ENCODE measurements at places on chromosomes 5 and 9. TPM values are rescaled to one million over a fixed set of nuclear protein-coding genes. Genes with fewer than 3 reads are reported as not detected.

PFN3 gene
- not detected for total RNA-seq

PHYHD1 gene
- 5.4 TPM for total RNA-seq

GRCh38 chr5:75847561-75848021, 130.4 kb upstream of the POC5 start:
- peak overlapping the region; percentile 5 for H3K27ac ChIP-seq
- no peaks in the 10 kb centered on the region for H3K27me3 ChIP-seq
- no peaks in the 10 kb centered on the region for H3K36me3 ChIP-seq

FAT2 gene
- not detected for total RNA-seq

DNA sequence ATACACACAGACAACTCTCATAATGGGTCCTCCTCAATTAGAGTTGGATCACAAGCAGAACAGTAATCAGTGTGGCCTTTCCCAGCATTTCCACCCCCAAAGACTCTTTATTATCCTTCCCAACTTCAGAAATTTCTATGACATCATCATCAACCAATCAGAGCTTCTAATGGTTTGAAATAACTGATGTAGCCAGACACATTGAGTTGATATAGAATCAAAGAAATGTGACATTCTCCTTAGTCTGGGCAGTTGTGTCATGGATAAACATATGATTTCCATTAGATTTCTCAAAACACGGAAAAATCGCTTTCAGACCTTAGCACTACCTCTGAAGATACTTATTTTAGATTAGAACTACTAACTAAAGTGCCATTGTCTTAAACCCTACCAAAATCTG, 75.7 kb upstream of the NFIB start:
- H3K27ac ChIP-seq = no peak overlapping the region
- no peak for DNase-seq
- H3K4me3 ChIP-seq = no peak overlapping the region
- H3K36me3 ChIP-seq = no peaks in the 10 kb centered on the region

SLC9A3 gene
- total RNA-seq = 0.73 TPM

- H3K27me3 ChIP-seq = peaks cover 23% of the 10 kb centered on the region
- no peak overlapping the region for H3K4me3 ChIP-seq
- H3K27ac ChIP-seq = no peak overlapping the region
- DNase-seq = no peak
These were observed 1.5 kb upstream of the GABBR2 start for GRCh38 chr9:98709968-98710965.

PDE6A gene
- not detected for total RNA-seq

- no peak overlapping the region for H3K27ac ChIP-seq
- no peaks in the 10 kb centered on the region for H3K36me3 ChIP-seq
- H3K4me3 ChIP-seq = no peak overlapping the region
These were observed 6.1 kb upstream of the RNF183 start for GRCh38 chr9:113309204-113309813.

DNA sequence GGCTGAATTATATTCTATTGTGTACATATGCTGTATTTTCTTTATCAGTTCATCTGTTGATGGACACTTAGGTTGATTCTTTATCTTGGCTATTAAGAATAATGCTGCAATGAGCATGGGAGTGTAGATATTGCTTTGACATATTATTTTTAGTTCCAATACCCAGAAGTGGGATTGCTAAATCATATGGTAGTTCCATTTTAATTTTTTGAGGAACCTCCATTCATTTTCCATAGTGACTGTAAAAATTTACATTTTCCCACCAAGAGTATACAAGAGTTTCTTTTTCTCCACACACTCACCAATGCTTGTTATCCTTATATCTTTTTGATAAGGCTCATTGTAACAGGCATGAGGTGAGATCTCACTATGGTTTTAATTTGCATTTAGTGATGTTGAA, 19.4 kb downstream of the JAK2 start:
- H3K4me3 ChIP-seq = no peak overlapping the region
- DNase-seq = no peak
- H3K36me3 ChIP-seq = peaks cover 5% of the 10 kb centered on the region
- no peak overlapping the region for H3K27ac ChIP-seq
- no peaks in the 10 kb centered on the region for H3K4me1 ChIP-seq
- H3K27me3 ChIP-seq = no peaks in the 10 kb centered on the region

DNA sequence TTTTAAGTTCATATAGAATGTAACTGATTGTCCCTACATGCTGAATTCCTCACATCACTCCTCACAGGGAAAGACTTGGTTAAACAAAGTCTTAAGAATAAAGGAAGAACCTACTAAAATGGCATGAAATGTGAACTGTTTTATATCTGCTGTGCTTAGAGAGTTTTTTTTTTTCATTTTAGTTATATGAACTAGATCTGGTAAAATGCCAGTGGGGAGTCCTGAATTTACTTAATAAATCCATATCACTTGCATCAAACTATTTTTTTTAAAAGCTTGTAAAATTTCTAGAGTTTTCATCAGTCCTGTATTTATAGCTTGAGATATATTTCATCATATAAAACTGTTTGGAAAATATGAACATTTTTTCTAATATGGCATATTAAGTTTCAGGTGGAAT, 1528.6 kb downstream of the EFNA5 start:
- H3K27ac ChIP-seq = no peak overlapping the region
- H3K36me3 ChIP-seq = no peaks in the 10 kb centered on the region
- no peaks in the 10 kb centered on the region for H3K27me3 ChIP-seq
- no peak for DNase-seq

AGPAT2 gene
- total RNA-seq = 12.0 TPM

DNA sequence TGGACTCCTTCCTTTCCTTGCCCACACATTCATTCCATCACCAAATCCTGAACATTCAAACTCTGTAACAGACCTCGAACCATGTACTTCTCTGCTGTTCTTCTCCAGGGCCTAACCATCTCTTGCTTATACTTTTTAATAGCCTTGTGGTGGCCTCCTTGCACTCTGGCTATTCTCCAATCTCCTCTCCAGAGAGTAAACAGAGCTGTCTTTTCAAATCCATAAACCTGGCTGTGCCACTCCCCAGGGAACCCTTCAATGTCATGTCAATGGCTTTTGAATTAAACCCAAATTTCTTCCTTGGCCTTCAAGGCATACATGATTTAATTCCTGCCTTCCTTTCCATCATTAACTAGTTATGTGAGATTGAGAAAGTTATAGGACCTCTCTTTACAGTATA, 277.6 kb upstream of the EFNA5 start:
- no peak for DNase-seq
- H3K36me3 ChIP-seq = no peaks in the 10 kb centered on the region
- no peaks in the 10 kb centered on the region for H3K4me1 ChIP-seq
- no peak overlapping the region for H3K4me3 ChIP-seq
- H3K27ac ChIP-seq = no peak overlapping the region

DNA sequence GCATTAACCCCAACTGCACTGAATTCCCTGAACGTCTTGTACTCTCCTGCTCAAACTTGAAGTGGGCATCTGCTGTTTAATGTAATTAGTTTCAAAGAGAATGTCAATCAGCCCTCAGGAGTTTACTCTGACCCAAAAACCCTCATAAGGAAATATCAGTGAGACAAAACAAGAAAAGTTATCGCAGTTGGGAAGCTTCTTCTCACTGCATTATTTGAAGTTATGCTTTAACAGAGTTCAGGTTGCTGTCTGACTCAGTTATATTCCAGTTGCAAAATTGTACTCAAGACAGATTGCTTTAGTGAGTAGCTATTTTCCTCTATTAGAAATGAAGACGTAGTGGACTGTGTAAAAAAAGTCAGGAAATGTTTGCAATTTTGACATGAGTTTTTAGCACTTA, 52.1 kb downstream of the PPIC start:
- DNase-seq = no peak
- H3K4me1 ChIP-seq = no peaks in the 10 kb centered on the region
- H3K36me3 ChIP-seq = no peaks in the 10 kb centered on the region
- H3K27ac ChIP-seq = no peak overlapping the region
- H3K27me3 ChIP-seq = no peaks in the 10 kb centered on the region

DNA sequence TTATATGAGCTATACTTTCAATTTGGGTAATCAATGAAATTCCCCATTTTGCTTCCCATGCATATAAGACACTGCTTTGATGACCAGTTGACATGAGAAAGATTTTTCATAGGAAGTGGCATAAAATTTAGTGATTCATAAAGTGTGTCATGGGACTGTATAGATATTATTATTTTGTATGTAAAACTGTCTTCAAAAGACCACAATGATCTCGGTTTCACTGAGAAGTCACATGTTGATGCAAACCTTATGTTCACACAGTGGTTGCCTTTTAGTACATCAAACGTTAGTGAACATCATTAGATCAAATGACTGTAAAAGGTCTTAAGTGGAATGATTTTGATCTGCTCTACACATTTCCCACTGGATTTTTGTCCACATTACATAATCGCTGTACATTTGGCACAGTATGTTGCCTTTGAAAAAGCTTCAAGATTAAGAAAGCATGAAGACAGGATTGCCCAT, 349.2 kb upstream of the MEF2C start:
- no peaks in the 10 kb centered on the region for H3K36me3 ChIP-seq
- H3K4me3 ChIP-seq = no peak overlapping the region
- DNase-seq = no peak
- H3K4me1 ChIP-seq = no peaks in the 10 kb centered on the region
- no peak overlapping the region for H3K27ac ChIP-seq

NDUFS4 gene
- total RNA-seq = 25.7 TPM

DNA sequence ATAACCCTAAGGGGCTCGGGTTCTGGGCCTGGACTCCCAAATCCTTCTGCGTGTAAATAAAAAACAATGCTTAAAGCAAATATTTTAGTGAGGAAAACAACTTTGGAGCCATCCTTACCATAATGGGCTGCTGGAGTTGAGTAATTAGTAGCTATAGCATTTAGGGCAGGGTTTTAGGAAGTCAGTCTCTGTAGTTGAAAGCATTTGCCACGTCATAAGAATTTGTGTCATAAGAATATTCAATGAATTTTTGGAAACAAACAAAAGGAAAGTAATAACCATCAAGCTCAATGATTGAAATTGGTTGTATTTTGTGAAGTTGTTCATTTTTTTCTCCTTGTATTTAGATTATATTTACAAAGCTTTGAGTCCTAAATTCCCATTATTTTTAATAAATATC, 114.8 kb upstream of the ELL2 start:
- no peaks in the 10 kb centered on the region for H3K27me3 ChIP-seq
- H3K27ac ChIP-seq = no peak overlapping the region
- no peak for DNase-seq

Data from natural killer cell (primary cell).